ENCODE measurements at places on chromosomes 11 and 22. TPM values are rescaled to one million over a fixed set of nuclear protein-coding genes. Genes with fewer than 3 reads are reported as not detected.
A peak's percentile ranks its signal among the peaks of the same experiment; 100 is the strongest.

The GRAMD1B gene
- 7.8 TPM for total RNA-seq

The PELI3 gene
- 55.9 TPM for total RNA-seq

The MAP4K2 gene
- 14.8 TPM for total RNA-seq

GRCh38 chr22:48369789-48370507 lies 1457.7 kb downstream of the BRD1 start:
- H3K4me3 ChIP-seq = no peak overlapping the region
- no peaks in the 10 kb centered on the region for H3K27me3 ChIP-seq
- H3K4me1 ChIP-seq = no peaks in the 10 kb centered on the region
- no peak overlapping the region for H3K27ac ChIP-seq

DNA sequence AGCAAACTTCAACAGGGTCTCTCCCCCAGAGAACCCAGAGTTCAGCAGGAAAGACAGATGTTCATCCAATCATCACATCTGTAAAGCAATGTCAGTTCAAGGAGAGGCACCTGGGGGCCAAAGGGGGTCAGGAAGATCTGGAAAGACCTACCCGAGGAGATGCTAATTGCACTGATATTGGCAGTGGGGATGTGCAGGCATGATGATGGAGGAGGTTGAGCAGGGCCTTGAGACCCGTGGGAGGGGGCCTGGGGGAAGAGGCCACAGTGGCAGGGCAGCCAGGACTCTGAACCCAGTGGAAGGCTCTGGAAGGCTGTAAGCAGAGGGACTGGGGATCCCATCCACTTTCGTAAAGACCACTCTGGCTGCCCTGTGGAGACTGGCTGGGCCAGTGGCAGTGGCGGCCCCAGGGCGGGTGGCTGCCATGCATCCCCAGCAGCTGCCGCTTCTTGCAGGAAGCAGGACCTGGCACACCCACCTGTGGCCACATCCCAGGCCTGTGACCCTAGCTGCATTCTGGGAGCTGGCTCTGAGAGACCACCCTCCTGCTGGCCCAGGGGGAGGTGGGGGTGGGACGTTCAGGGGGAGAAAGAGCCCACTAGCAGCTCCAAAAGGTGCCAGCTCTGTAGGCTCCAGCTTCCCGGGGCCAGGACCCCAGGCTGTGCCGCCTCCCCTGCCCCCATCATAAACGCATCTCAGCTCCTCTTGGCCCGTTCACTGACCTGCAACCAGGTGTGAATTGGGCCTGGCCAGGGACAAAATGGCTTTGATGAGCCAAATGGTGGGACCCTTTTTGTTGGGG lies 59.9 kb upstream of the FGF3 start:
- H3K27me3 ChIP-seq = peaks cover 10% of the 10 kb centered on the region
- DNase-seq = peak; percentile 6
- H3K4me3 ChIP-seq = no peak overlapping the region
- no peaks in the 10 kb centered on the region for H3K36me3 ChIP-seq

DNA sequence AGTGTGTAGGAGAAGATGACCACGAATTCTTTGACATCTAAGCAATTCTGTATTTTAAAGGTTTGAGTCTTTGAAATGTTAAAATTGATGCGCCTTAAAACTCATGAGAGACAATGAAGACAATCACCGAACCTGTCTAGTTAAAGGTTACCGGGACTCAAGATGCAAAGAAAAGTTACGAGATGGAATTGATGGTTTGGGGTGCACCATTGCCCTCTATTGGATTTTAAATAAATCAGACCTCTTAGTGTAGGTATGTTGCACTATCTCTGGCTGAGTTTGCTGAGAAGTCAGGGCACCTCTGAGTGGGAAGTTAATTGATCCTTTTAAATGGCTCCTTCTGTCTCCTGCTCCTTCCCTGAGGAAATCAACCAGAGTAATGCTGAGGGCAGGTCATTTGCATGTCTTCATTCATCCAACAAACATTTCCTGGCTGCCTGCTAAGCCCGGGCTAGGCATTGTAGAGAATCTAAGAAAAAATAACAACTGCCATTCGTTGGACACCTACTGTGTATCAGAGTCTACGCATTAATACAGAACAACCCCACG lies 19.4 kb upstream of the TMA7B start:
- peaks cover 5% of the 10 kb centered on the region for H3K27me3 ChIP-seq
- no peak for DNase-seq
- no peak overlapping the region for H3K4me3 ChIP-seq
- H3K36me3 ChIP-seq = no peaks in the 10 kb centered on the region

DNA sequence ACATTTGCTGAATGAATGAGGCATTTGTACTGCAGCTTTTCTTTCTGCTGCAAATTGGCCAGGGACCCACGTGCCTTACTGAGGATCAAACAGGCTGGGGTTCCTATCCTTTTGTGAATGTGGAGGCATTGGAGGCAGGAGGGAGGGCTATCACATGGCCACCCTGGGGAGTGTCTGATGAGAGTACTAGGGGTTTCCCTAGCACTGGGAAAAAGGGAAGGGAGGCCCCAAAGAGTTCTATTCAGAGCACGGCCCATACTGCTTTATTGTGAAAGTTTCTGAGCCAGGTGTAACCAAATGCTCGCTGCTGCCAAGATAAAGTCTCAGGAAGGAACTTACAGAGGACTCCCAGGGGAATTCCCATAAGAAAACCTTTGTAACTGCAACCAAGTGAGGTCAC lies 78.4 kb upstream of the ANO1 start:
- H3K27ac ChIP-seq = no peak overlapping the region
- H3K36me3 ChIP-seq = no peaks in the 10 kb centered on the region
- H3K4me1 ChIP-seq = no peaks in the 10 kb centered on the region
- H3K4me3 ChIP-seq = no peak overlapping the region
- no peak for DNase-seq
